Epithelial cell of esophagus (primary cell): ENCODE measurements at places on chromosomes 4 and X.

- DNase-seq = no peak
Observed at GRCh38 chr4:172188248-172188988, 375.2 kb downstream of the GALNTL6 start.

DNA sequence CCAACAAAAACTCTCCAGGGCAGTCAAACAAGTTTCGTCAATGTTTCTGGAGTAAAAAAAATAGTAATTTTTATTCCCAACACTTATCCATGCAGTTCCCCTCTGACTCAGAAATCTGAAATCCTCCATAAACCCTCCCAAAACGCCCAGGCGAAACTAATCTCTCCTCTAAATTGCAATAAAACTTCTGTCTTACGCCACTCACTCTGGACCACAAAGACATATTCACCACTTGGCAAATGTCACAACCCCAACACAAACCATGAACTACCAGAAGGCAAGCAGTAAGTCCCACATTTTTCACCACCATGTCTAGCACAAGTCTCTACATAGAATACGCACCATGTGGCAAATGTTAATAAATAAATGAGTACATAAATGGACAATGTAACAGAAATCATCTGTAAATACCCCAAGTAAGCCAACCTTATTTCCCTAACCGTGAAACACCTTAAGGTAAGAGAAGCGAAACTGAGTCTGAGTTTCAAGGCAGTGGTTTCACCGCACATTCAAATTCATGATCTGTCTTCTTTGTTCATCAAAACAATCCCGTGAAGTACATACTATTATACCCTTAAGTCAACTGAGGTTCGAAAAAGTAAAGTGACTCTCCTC is 1.6 kb downstream of the PAPSS1 start:
- peak; percentile 20 for DNase-seq

- peak; percentile 68 for DNase-seq
Observed at GRCh38 chr4:82005158-82005557, 368.6 kb downstream of the HNRNPD start.

GRCh38 chr4:3203971-3204431 is 45.0 kb upstream of the MSANTD1 start:
- peak; percentile 9 for DNase-seq

GRCh38 chr4:101337688-101338087 is 9.6 kb downstream of the PPP3CA start:
- DNase-seq = peak; percentile 66

- DNase-seq = peak; percentile 80
Observed at GRCh38 chr4:86895692-86896488, 3.7 kb upstream of the C4orf36 start.

- peak; percentile 59 for DNase-seq
Observed at GRCh38 chr4:94974773-94975172, 217.0 kb downstream of the BMPR1B start.

DNA sequence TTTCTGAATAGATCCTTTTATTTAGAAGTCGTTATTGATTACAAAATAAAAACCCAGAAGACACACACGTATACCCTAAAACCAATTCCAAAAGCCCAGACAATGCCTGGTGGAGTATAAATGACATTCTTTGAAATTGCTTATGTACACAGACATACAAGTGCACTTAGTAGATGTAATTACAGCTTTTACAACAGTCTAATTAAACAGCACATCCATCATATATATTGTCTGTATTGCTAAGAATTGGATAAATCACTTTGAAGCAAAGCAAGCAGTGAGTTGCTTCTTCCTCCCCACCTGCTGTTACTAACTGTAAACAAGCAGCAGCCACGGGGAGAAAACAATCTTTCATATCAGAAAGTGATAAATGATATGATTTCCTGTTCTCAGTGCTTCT is 645.7 kb downstream of the TLL1 start:
- DNase-seq = no peak

GRCh38 chr4:53378171-53378482 is 686 bp downstream of the FIP1L1 start:
- DNase-seq = no peak

- peak; percentile 76 for DNase-seq
Observed at GRCh38 chr4:14110407-14110806, 482.9 kb upstream of the BOD1L1 start.

- DNase-seq = no peak
Observed at GRCh38 chr4:67084783-67085182, 460.5 kb downstream of the CENPC start.

DNA sequence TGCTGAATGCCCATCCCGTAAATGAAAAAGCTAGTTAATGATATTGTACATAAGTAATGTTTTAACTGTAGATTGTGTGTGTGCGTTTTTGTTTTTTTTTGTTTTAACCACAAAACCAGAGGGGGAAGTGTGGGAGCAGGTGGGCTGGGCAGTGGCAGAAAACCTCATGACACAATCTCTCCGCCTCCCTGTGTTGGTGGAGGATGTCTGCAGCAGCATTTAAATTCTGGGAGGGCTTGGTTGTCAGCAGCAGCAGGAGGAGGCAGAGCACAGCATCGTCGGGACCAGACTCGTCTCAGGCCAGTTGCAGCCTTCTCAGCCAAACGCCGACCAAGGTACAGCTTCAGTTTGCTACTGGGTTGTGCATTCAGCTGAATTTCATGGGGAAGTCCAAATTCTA is at the start of gene SPP1:
SPP1 (plus strand) TSS at position 249 of the 400 bp plus-strand sequence. CDS start 1,182 bp downstream, outside the sequence.
- DNase-seq = no peak

DNA sequence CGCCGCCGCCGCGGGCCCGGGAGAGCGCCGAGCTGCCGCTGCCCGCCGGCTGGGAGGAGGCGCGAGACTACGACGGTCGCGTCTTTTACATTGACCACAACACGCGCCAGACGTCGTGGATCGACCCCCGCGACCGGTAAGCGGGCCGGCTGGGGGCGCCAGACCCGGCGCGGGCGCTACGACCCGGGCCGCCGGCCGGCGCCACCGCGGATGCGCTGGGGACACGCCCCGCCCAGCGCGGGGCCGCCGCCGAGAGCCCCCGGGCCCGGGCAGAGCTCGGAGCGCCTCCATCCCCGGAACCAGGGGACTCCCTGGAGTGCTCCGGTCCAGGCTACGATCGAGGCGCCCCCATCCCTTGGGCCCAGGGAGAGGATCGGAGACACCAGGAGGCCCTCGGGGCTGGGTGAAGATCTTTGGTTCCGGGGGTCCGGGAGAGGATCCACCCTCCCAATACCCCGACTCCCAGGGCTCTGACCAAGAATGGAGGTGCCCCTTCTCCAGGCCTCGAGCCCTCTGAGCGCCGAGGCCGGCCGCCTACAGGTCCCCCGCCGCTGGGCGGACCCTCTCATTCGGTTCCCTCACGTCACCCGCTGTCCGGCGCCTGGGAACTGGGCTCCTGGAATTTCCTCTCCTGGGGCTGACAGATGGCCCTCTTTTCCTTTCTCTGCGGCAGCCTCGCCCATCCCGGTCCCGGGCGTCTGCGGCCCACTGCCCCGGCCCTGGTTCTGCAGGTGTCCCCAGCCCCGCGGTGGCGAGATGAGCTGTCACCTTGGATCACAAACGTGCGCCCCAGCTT is 48.8 kb downstream of the CLDN34 start:
- DNase-seq = no peak

GRCh38 chr4:123480706-123481418 is 84.3 kb downstream of the SPRY1 start:
- DNase-seq = peak; percentile 98

DNA sequence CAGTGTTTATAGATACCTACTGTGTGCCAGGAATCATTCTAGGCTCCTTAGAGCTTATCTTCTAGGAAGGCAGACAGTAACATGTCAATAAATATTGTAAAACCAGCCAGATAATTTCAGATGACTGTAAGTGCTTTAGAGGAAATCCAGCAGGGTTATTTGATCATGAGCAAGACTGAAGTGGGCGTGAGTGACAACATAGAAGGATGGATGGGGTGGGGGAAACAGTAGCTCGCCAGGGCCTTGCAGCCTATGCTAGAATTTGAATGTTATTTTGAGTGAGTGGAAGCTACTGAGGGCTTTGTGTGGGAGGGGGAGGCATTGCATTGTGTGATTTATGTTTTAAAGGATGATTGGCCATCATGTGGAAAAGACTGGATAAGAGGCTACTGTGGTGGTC is 6.7 kb downstream of the SRD5A3 start:
- no peak for DNase-seq

DNA sequence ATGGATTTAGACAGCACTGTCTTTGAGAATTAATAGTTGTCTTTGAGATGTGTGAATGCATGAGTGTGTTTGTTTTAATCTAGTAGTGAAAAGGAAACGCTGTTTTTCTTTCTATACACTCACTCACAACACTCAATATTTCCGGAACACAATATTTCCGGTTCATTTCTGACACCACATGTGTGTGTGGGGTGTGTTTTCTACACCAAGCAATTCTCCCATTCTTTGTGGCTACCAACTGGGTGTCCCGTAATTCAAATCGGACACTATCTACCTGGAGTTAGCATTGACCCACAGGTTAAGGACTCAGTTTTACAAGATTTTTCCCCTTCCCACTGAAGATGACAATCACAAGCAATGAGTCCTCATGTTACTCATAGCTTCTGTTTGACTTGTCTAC is 113.9 kb downstream of the SNCA start:
- DNase-seq = peak; percentile 2

GRCh38 chrX:30278365-30278764 is 30.8 kb downstream of the NR0B1 start:
- peak; percentile 25 for DNase-seq
